ENCODE measurements at places on chromosomes 16 and 17.

- peak; percentile 10 for DNase-seq
Observed at GRCh38 chr16:79163691-79164387, 436.7 kb downstream of the MAF start.

DNA sequence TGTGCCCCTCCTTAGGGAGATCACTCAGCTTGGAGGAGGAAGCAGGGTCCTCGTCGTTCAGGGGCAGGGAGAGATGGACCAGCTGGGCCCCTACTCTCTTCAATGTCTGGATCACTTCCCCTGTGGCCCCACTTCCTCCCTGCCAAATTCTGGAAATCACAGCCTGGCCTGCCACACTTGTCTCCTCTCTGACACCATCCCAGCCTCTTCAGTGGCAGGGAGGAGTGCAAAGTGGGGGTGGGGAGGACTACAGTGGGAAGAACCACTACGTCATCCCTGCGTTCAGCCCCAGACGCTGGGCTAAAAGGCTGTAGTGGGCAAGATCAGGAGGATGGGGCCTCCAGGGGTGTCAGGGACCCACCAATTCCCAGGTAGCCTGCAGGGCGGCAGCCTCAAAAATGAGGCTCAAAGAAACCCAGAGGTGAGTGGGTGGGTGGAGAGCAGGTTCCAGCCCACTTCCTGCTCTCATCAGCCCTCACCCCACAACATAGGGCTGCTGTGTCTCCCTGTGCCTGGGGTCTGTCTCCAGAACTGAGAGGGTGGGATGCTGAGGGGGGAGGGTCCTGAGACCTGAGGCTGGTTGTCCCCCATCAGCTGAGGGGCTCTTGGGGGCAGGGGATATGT, 25.0 kb upstream of the TAC4 start:
- DNase-seq, result peak; percentile 21

DNA sequence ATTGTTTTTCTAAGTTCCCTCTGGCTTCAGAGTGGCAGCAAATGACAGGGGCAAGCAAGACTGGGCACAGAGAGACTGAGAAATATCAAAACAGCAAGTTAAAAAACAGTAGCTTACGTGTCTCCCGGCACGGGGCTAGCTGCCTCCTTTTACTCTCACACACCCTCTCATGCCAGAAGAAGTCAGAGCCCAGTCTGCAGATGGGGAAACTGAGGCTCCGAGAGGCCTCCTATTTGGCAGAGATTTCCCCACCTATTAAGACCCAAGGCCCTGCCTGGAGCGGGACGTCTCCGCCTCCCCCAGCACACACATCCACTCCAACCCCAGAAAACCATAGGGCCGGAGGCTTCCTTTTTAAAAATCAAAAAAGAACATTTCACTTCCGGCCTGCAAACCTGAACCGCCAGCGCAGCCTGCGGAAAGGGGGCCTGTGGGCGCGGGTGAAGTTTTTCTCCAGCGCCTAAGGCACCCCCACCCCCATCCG, 832 bp downstream of the CARHSP1 start:
- DNase-seq, result peak; percentile 73

GRCh38 chr17:40596261-40596919, 31.1 kb upstream of the CCR7 start:
- DNase-seq, result peak; percentile 59

DNA sequence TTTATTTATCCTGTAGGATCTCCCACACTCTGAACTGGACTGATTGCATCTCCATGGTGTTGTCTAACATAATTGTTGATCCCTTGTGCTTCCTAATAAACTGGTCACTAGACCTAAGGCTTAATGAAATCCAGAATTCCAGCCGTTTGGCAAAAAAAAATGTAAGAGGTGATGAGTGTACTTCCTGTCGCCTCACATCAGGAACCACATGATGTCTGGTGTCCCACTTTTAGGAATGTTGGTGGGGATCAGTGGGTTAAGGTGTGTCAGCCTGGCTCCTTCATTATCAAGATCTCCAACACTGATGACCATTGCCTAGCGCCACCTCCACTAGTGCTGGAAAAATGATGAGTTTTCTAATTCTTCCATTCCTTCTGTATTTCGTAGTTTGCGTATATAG, 18.6 kb upstream of the LONP2 start:
- DNase-seq, result no peak

GRCh38 chr17:1331708-1332107, 52.2 kb downstream of the TRARG1 start:
- DNase-seq, result peak; percentile 22

GRCh38 chr16:30478766-30479478, 6.4 kb downstream of the ITGAL start:
- no peak for DNase-seq

GRCh38 chr17:80762076-80762475, 217.4 kb downstream of the RPTOR start:
- DNase-seq, result no peak

GRCh38 chr17:74362810-74363498, 1.3 kb upstream of the BTBD17 start:
- no peak for DNase-seq

DNA sequence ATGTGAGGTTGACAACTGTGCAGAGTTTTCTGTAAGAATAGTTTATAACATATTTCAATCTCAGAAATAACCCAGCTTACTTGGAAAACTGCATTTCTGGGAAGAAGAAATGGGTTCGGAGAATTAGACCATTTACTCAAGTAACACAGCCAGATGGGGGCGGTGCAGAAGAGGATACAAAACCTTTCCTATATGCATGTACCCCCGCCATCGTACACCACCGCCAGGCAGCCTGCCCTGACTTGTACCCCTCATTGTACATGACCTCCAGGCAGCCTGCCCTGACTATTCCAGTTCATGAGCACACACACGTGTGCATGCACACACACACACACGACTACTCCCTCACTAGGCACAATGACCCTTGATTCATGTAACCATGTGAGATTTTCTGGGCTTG, 154.0 kb downstream of the C16orf78 start:
- no peak for DNase-seq

- DNase-seq, result no peak
Observed at GRCh38 chr16:55042556-55043432, 112.1 kb downstream of the IRX5 start.

DNA sequence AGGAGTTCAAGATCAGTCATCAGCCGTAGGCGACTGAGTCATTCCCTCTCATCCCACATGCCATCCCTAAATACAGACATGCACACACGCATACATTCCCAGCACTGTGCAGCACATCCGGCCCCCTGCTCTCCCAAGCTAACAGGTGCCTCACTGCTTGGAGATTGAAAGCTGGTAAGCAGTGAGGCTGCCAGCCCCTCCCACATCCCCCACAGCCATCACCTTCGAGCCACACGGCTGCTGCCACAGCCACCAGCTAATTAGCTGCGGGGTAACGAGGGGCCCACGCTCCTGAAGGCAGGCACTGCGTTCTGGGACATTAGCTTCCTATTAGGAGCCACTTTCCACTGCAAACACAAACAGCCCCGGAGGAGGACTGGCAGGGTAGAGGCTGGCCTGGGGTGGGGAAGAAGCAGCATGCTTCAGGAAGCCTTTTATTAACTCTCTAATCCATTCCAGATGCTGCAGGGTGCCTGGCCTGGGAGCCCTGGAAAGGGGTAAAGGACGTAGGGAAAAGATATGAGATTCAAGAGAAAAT, 179.6 kb downstream of the CCT6B start:
- DNase-seq, result no peak

- no peak for DNase-seq
Observed at GRCh38 chr16:50837324-50837723, 95.4 kb downstream of the CYLD start.

- DNase-seq, result peak; percentile 70
Observed at GRCh38 chr17:32520104-32520701, 33.4 kb downstream of the CDK5R1 start.

DNA sequence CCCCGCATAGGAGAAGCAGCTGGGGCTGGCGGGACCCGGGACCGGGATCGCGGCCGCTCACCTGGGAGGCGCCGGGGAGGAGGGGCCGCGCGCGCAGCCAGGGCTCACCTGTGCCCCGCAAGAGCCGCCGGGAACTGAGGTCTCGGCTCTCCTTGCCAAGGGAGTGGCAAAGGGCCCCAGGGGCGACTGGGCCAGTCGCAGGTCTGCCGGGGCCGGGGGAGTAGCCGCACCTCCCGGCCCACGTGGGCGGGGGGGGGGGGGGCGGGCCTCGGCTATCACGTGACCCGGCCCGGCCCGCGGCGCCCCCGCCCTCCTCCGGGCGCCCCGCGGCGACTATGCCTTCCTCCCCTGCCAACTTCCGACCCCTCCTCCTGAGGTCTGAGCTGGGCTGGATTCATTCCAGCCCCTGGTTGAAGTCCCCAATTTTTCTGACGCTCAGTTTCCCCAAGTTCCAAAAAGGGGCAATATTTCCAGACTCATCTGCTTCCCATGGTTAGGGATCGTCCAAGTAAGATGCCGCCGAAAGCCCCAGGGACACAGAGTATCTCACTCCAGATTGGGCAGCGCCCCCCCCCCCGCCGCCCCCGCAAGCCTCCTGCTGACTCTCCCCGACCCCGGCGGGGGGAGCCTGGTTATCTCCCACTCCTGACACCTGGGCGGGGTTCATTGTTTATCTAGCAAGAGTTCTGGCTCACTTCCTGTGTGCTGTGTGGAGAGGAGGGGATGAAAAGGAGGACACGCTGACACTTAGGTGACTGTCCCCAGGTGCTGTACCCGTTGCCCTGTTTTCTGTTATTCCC, at the start of gene TMC6:
Gene TMC6 (minus strand): TSS at position 205 of the 800 bp plus-strand sequence. CDS start 1,923 bp downstream, outside the sequence.
- peak; percentile 83 for DNase-seq

GRCh38 chr16:8928467-8928957, 35.2 kb downstream of the USP7 start:
- DNase-seq, result no peak

GRCh38 chr17:2057760-2058585, 3.1 kb downstream of the HIC1 start:
- DNase-seq, result peak; percentile 9

- no peak for DNase-seq
Observed at GRCh38 chr16:57821149-57821971, 19.1 kb upstream of the KIFC3 start.

DNA sequence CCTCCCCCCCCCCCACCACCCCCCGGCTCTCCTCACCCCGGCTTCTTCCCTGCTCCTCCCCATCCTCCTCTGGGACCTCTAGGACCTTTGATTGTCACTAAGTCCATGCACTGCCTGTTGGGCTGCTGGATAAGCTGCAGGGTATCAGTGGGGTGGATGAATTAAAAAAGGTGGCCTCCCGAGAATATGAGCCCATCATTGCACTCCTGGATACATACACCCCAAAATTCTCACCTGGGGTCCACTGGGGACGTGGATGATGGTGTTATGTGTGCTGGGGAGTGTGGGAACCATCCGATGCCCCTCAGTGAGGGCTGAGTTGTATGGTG, 88.8 kb downstream of the IRF8 start:
- DNase-seq, result no peak

DNA sequence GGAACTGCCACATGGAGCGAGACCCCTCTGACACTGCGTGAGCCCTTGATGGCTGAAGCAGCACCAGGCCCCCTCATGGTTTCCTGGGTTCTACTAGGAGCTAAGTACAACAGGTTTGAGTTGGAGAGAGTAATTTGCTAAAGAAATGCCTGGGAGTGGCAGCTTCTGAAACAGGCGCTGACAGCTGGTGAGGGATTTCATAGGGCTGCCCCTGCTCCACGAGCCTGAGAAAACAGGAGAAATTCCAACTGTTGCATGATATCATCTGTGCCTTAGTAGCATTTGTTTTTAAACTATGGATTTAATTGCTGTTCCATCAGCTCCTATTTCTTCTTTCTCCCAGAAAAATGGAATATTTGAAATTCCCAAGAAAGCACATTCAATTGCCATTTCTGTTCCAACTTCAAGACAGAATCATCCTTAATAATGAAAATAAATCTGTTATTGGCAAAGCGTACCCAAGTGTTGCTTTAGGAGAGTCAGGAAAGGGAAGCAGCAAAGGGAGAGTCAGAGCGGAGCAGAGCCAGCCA, 78.8 kb upstream of the ANKFN1 start:
- DNase-seq, result no peak

- no peak for DNase-seq
Observed at GRCh38 chr17:68347380-68347779, 56.1 kb downstream of the ARSG start.

GRCh38 chr16:22638393-22639206, 127.9 kb downstream of the NPIPB5 start:
- DNase-seq, result no peak

DNA sequence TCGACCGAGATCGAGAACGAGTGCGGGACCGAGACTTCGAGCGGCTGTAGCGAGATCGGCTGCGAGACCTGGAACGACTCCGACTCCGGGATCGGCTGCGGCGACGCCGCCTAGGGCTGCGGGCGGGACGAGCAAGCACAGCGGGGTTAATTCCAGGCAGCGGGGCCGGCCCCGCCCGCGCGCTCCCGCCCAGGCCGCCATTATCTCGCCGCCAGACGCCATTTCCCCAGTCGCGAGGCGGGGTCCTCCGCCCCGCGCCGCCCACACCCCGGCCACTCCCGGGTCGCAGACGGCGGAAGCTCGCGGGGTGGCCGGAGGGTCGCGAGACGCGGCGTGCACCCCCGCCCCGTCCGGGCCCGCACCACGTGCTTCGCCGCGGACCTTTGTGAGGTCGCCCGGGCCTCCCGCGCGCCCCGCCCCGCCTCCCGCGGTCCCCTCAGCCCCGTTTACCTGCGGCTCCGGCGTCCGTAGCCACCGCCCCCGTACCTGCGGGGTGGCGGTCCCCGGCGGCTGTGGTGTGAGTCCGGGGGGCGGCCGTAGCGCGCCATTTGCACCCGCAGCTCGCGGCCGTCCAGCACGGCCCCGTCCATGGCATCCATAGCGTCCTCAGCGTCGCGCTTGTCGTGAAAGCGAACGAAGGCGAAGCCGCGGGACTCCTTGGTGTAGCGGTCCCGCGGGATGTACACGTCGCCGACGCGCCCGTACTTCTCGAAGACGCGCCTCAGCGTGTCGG, 616 bp downstream of the SRSF2 start:
- DNase-seq, result peak; percentile 79

DNA sequence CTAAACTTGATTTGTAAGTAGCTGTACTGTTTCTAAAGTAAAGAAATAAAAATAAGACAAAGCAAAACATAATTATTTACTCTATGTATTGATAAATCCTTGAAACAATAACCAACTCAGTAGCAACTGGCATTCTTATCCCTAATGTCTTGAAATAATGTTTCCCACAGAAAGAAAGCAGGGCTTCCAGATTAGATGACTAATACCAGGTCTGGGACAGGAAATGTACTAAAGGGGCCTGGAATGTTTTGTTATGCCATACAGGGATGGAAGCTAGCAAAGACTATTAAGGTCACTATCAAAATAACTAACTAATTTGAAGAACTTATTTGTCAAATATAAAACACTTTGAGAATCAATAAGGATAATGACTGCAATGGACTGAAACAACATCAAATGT, 82.1 kb downstream of the CFDP1 start:
- no peak for DNase-seq

GRCh38 chr17:51188271-51188833, 22.1 kb downstream of the NME2 start:
- DNase-seq, result no peak
